ENCODE measurements at places on chromosomes 1 and 21.

- DNase-seq, result no peak
Observed at GRCh38 chr1:38222891-38223290, 176.3 kb upstream of the POU3F1 start.

DNA sequence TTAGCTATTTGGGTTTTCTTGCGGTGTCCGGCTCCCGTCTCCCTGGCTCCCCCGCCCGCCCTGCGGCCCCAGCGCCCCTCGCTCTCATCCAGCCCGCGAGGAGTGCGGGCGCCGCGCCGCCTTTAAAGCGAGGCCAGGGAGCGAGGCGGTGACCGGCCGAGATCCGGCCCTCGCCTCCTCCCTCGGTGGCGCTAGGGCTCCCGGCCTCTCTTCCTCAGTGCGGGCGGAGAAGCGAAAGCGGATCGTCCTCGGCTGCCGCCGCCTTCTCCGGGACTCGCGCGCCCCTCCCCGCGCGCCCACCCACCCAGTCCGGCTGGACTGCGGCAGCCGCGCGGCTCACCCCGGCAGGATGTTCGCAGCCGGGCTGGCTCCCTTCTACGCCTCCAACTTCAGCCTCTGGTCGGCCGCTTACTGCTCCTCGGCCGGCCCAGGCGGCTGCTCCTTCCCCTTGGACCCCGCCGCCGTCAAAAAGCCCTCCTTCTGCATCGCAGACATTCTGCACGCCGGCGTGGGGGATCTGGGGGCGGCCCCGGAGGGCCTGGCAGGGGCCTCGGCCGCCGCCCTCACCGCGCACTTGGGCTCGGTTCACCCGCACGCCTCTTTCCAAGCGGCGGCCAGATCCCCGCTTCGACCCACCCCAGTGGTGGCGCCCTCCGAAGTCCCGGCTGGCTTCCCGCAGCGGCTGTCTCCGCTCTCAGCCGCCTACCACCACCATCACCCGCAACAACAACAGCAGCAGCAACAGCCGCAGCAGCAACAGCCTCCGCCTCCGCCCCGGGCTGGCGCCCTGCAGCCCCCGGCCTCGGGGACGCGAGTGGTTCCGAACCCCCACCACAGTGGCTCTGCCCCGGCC lies 492 bp downstream of the HLX start:
- DNase-seq, result no peak

GRCh38 chr1:225300381-225300780 lies 127.5 kb downstream of the LBR start:
- no peak for DNase-seq

DNA sequence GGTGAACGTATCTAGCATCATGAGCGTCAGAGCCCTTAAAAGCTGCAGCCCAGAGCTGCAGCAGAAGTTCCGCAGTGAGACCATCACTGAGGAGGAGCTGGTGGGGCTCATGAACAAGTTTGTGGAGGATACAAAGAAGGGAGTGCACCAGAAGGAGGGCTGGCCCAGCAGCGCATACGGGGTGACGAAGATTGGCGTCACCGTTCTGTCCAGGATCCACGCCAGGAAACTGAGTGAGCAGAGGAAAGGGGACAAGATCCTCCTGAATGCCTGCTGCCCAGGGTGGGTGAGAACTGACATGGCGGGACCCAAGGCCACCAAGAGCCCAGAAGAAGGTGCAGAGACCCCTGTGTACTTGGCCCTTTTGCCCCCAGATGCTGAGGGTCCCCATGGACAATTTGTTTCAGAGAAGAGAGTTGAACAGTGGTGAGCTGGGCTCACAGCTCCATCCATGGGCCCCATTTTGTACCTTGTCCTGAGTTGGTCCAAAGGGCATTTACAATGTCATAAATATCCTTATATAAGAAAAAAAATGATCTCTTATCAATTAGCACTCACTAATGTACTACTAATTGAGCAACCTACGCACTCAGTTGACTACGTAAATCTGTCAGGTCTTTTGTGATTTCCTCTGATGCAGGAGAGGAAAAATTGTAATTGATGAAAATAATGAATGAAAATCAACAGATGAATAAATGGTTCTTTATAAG lies 2.8 kb downstream of the CBR1 start:
- DNase-seq, result no peak

- DNase-seq, result no peak
Observed at GRCh38 chr1:32769524-32770220, 47.5 kb downstream of the YARS1 start.

GRCh38 chr1:89823679-89824292 lies 3.0 kb downstream of the LRRC8D start:
- no peak for DNase-seq

DNA sequence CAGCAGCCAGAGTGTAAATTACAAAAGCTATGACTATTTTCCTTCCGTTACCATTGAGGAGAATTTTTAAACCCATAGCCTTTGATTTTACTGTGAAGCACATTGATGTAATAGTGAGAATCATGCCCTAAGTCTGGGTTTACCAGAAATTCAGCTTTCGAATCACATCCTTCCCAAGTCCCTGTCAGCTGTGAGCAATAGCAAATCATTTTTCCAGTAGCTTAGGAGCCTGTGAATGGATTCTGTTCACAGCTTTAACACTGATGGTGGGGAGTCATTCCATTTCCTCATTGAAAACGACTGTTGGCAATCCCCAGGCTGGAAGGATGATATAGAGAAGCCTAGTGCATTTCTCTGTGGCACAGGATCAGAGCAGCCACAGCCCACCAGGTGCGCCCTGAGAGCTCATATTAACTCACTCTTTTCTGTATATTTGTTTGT lies 82.2 kb upstream of the C1orf105 start:
- DNase-seq, result peak; percentile 90

- no peak for DNase-seq
Observed at GRCh38 chr1:16719571-16720350, 20.6 kb upstream of the RNU1-4 start.

DNA sequence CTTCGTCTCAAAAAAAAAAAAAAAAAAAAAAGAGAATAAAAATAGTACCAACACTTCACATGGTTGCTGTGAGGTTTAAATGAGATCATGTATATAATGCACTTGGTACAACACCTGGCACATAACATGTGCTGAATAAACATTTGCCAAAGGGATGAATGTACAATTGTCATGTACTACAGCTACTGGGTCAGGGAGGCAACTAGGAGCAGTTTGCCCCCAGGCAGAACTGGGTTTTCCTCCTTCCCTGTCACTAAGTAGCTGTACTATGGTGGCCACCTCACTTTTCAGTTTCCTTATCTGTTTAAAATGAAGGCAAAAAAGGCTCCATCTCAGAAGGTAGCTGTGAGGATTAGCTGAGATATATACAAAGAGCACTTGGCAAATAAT lies 11.5 kb downstream of the AK2 start:
- DNase-seq, result no peak

DNA sequence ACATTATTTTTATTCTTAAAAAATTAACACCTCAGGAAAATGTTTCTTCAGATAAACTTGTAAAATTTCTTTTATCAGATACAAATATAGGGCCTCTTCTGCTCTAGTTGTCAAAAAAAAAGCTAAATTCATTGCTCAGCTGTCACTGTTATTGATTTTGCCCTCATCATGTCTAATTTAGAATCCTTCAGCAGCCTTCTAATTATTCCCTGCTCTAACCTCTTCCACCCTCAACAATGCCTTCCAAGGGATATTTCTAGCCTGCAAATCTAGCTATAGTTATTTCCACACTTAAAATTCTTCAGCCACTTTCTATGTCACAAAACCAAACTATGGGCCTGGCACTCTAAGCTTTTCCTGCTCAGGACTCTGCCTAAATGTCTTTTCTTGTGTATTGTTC lies 25.2 kb downstream of the PDE4B start:
- no peak for DNase-seq

- DNase-seq, result peak; percentile 5
Observed at GRCh38 chr1:93905734-93906133, 3.5 kb downstream of the GCLM start.

- DNase-seq, result no peak
Observed at GRCh38 chr1:99535470-99536164, 110.3 kb upstream of the PALMD start.

- no peak for DNase-seq
Observed at GRCh38 chr1:23555986-23556634, 3.2 kb downstream of the ID3 start.

GRCh38 chr1:111887385-111887784 lies 102.1 kb downstream of the KCND3 start:
- no peak for DNase-seq

DNA sequence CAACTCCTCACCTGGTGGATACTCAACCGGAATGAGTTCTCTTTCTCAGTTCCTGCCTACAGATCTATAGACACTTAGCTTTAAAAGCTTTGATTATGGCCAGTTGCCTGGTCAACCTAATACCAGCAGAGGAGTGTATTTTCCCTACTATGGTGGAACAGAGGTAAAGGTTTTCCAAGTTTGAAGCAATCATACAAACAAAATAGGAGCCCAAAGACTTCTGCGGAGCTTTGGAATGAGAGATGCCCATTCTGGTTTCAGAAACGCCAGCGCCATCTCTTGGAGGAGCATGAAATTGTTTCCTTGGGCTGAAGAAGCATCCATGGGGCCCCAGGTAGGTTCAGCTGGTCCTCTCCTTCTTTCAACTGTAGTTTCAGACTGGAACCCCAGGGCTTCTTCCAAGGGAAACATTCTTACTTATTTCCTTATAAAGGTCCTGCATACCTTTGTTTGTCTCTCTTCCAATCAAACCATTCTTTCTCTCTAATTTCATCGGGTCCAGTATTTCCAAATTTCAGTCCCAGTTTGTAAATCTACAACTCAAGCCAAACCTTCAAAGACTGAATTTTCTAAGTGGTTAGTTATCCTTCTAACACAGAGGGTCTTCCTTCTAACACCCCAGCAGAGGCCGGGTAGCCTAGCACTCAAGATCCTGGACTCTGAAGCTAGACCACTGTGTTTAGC lies 95.9 kb downstream of the KCNJ15 start:
- peak; percentile 32 for DNase-seq

DNA sequence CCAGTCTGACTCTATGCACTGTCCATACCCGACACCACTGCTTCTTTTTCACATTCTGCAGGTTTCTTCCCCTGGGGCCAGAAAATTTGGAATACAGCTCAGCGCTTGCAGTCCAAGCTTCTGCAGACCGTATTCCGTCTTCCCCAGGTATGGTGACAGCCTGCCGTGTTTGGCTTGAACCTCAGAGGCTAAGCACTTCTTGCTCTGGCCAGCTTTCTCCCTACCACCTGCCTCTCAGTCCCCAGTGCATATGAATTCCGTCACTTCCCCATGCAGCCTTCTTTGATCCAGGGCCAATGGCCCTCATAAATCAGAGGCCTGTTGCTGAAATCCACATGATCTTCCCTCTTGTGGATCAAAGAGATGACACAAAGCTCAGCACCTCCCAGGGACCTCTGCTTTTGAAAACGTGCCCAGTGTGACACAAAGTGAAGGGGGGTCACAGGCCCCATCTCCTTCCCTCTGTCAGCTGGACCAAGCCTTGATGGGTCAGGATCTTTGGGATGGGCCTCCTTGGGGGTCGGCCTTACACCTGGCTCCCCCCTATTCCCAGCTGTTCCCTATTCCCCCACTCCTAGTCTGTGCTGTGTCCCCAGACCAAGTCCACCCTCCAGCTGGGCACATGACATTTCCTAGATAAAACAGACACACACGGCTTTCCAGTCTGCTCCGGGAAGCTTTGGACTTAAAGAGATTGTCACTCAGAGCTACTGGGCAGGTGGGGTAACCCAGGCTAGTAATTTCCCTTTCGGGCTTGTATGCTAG lies 66.6 kb downstream of the HMGB4 start:
- DNase-seq, result no peak

GRCh38 chr1:170533298-170533697 lies 1.3 kb downstream of the GORAB start:
- DNase-seq, result no peak

DNA sequence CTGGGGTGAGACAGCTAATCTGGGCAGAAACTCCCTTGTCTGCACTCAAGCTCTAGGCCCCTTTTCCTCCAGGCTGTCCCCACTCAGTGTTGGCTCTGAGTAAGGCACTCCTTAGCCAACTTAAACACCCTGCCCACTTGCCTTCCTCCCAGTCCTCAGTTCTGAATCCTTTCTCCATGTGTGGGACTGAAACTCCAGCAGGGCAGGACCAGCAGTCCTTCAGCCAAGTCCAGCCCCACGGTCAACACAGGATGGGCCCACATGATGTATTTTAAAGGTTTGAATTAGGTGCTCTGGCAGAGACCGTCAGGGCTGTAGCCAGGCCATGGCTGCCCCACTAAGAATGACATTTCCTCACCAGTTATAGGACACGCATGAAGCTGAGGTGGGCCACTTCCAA lies 107.8 kb downstream of the EDEM3 start:
- no peak for DNase-seq

DNA sequence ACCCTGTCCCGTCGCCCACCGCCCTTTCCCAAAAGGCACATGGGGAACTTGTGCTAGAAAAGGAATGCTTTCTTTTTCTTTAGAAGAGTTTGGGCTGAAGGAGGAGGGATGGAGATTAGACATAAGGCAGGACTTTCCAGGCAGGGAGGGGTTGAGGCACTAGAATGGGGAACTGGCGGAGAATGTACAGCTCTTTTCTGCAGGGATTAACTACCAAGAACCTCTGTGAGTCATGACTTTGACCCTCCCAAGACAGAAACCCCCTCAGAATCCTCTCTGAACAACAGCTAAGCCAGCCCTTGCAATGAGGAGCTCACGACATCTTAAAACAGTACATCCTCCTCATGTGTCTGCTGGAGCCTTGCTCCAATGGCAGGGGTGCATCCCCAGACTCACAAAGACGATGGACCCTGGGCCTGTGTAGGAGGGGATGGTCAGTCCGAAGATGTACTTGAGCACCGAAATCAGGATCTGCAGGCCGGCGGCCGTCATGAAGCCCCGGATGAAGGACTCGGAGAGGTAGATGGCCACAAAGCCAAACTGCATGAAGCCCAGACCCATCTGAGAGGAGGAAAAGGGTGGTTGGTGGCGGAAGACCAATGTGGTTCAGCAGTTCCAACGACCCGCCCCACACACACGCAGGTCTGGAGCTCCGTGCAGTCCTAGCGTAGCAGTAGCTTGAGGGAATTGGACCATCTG lies 13.6 kb downstream of the SLC26A9 start:
- DNase-seq, result no peak

DNA sequence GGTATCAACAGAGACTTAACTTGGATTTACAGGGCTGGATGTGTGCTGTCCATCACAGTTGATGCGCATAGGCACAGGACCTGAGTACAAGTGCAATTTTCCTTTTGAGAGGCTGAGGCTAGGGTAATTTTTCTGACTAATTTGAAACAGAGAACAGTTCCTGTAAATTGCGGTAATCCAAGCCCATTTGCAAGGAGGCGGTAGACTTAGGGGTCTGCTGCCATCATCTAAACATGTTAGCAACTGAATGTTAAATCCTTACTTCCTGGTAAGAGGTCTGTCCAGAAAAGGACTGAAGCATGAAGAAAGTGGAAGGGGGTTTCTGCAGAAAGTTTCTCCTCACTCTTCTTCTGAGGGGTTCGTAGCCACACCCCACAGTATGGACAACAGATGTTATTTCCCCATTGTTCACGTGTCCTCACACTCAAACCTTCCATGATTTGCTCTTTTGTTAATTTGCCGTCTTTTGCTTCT lies 23.7 kb upstream of the C1orf198 start:
- DNase-seq, result no peak
